ENCODE measurements at places on chromosomes 11 and 22.
A peak's percentile ranks its signal among the peaks of the same experiment; 100 is the strongest.

GRCh38 chr22:23375031-23375827, 194.9 kb downstream of the BCR start:
- DNase-seq: no peak

DNA sequence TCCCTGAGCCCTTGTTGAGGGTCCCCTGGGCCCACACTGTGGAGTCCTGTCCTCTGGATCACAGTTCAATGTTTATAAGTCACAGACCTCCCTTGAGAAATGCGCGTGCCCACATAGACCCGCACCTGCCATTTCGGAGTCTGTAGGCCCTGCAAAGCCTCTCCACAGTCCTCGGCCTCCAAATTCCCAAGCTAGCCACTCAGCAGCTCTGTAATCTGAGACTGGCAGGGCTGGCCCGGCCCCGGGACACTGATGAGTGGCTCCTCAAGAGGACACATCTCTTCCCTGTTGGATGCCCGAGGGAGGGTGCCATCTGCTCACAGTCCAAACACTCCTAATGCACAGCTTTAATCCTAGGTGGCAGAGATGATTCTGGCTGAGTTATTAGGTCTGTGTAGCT, 39.1 kb downstream of the B3GAT1 start:
- no peak for DNase-seq

DNA sequence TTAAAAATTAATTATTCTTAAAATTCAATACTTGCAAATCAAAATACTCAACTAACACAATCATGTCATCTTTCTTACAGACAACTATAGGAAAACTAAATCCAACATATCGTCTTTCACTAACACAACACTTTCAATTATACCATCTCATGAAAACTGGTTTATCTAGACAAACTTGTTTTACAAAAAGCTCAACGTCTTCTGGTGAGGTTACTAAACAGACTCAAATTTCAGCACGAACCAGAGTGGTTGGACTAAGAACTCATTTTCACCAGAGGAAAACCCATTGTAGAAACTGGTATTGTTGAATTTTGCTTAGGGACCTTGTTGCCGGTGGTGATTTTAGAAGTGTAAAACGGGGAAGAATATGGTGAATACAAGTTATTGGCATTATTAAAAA, 52.2 kb downstream of the NUP98 start:
- no peak for DNase-seq

- no peak for DNase-seq
These were observed 523 bp upstream of the MPZL3 start for GRCh38 chr11:118252688-118253087.

DNA sequence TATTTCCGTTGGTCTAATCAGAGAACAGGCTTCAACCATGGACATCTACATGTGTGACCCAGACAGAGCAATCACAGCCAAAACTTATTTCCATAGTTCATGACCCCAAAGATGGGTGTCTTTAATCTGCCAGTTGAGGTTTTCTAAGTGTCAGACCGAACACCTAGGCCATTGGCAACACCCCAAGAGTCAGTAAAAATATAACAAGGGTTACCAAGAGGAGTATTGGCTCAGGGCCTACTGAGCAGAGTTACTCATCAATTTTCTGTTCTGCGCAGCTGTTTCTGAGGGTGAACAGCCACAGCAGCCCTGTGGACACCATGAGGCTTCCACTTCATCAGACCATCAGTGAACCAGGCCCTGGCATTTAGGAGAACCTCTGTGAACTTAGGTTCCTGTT, 18.8 kb downstream of the GUCD1 start:
- DNase-seq: no peak

- peak; percentile 62 for DNase-seq
These were observed 27.1 kb upstream of the TMA7B start for GRCh38 chr22:39932918-39933649.

GRCh38 chr11:122847466-122847865, 9.2 kb downstream of the CRTAM start:
- no peak for DNase-seq

DNA sequence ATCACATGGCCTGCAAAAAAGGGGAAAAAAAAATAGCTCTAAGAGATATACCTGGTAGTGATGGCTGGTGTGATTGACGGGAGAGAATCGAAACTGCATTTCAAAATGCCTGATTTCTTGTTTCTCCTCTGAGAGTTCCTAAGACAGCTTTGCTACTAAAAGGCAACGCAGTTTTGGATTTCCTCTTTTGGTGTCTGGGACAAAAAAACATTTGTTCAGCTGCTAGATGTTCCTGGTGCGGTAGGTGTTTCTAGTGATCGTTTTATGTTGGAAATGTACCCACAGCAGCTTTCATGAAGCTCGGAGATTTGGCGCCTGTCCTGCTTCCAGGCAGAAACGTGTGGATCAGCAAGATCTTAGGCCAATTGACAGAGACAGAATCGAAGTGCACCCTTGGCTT, 18.1 kb downstream of the P2RX3 start:
- DNase-seq: no peak

- DNase-seq: no peak
These were observed 332.4 kb upstream of the ARHGAP42 start for GRCh38 chr11:100354736-100355135.

- peak; percentile 58 for DNase-seq
These were observed 7.0 kb upstream of the MALAT1 start for GRCh38 chr11:65491614-65492386.

GRCh38 chr11:130427581-130428315, 661 bp downstream of the ADAMTS8 start:
- DNase-seq: no peak

DNA sequence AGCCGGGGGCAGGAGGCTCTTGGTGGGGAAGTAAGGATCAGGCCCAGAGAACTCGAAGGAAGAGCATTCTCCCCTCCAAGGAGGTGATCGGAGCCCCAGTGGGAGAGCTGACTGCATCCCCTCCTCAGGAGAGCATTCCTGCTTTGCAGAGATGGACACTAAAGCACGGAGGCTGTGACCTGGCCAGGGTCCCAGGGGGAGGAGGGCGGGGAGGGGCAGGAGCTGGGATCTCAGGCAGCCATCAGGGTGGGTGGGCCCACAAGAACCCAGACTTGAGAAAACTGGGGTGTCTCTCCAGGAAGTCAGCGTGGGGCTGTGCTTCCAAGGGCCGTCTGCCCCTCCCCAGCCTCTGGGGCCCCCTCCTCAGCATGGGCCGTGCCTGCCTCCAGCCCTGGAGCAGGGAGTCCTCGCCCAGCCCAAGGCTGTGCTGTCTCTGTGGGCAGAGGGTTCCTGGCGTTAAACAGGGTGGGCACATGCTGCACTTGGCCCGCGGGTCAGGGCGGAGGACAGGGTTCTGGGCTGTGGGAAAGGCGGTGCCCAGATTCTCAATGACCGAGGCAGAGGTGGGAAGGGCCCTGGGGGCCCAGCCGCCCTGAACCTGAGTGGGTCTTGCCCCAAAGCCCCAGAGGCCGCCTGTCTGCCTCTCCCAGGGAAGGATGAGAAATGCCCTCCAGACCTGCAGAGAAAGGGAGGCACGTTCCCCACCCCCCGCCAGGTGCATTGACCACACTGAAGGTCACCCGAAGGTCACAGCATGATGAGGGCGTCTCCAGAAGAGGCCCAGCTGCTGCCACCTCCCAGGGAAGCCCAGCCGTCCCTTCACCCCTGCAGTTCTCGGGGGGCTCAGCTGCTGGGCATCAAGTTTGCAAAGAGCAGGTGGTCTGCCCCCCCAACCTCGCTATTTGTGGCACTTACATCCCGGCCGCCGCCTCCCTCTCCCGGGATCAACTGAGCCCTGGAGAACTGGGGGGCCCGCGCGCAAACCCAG, 643 bp downstream of the CEND1 start:
- DNase-seq: no peak

DNA sequence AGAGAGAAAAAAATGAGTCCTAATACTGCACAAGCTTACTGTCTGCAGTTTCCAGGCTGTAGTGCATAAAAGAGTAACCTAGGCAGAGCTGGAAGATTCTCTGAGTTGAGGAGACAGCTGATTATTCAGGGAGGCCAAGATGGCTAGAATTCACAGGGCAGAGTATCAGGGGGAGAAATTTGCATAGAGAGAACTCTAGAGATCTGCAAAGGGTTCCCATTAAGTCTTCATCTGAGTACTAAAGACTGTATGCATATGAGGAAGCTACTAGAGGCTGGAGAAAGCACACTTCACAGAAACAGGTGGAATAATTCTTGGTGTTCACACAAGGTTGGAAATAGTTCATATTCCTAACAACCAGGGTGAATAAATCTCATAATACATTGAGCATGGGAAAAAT, 66.6 kb upstream of the RRAS2 start:
- no peak for DNase-seq

- DNase-seq: peak; percentile 61
These were observed 15.6 kb upstream of the DENND5A start for GRCh38 chr11:9280655-9281301.

GRCh38 chr11:637593-638521, 788 bp downstream of the DRD4 start:
- DNase-seq: no peak

DNA sequence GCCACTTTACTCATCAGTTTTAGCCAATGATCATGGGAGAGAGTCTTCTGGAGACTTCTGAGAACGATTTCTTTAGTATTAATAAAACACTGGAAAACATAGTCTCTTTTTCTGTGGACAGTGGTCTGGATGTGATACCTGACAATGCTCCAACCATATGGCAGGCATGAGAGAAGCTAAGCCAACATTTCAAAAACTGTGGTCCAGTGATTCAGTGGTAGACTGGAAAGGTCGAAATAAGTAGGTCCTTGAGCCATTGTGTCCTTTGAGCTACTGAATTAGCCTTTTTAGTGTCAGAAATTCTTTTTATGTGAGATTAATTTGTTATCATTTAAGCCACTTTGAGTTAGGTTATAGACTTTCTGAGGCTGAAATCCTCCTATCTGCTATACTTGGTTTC, 197.7 kb upstream of the CTSC start:
- DNase-seq: no peak

GRCh38 chr11:117950301-117950700, 21.1 kb upstream of the TMPRSS13 start:
- DNase-seq: peak; percentile 77

DNA sequence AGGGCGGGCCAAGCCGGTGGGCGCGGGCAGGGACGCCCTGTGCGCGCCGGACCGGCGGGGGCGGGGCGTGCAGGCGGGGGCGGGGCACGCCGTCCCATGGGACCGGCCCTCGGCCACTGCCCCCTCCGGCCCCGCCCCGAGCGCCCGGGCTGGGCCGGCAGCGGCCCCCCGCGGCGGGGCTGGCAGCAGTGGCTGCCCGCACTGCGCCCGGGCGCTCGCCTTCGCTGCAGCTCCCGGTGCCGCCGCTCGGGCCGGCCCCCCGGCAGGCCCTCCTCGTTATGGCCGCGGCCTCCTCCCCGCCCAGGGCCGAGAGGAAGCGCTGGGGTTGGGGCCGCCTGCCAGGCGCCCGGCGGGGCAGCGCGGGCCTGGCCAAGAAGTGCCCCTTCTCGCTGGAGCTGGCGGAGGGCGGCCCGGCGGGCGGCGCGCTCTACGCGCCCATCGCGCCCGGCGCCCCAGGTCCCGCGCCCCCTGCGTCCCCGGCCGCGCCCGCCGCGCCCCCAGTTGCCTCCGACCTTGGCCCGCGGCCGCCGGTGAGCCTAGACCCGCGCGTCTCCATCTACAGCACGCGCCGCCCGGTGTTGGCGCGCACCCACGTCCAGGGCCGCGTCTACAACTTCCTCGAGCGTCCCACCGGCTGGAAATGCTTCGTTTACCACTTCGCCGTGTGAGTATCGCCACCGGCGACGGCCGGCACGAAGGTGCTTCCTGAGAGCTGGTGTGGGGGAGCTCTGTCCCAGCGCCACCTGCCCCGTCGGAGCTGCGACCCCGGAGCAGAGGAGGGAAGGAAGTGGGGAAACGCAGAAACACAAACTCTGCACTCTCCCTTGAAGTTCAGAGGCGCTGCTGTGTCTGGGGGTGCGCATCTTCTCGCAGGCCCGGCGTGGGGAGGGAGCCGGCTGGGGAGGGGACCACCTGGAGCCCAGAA, at the start of gene KCNQ1:
KCNQ1 (plus strand) TSS at position 188 of the 925 bp plus-strand sequence; CDS start at position 279, 91 bp downstream.
- peak; percentile 70 for DNase-seq

- DNase-seq: no peak
These were observed at the start of gene PRG2 for GRCh38 chr11:57390535-57390934. TSS of gene PRG2 (minus strand) at chr11:57390650. CDS start at chr11:57389944, 706 bp downstream.

- no peak for DNase-seq
These were observed 26.0 kb downstream of the SERPINH1 start for GRCh38 chr11:75588051-75588481.

DNA sequence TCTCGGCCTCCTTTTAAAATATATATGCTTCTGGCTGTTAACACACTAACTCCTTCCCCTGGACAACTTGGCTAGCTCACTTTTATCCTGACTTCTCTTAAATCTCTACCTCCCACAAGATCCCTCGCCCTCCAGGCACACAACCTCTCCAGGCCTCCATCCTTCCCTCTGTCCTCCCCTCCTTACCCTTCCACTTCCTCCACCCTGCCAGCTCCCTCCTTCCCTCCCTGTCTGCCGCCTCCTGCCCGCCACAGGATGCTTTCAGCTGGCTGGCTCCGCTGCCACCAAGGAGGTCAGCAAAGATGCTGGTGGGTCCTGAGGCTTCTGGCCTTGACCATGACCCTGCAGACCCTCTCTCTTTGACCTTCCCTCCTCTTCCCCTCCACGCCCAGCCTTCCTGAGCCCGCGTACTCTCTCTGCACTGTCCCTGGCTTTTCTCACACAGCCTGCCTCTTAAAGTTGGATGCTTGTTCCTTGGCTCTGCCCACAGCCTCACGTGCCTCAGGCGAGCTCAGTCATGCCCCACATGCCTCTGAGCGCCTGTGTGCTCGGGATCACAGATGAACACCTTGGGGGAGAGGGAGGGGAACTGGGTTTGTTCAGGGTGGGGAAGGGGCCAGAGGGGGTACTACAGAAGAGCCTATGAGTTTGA, 6.7 kb downstream of the NFAM1 start:
- no peak for DNase-seq
